GM23338 (cell line): ENCODE measurements at places on chromosomes 16 and 17.

GRCh38 chr17:2978991-2979390 lies 84.4 kb downstream of the OR1D5 start:
- no peak for DNase-seq

DNA sequence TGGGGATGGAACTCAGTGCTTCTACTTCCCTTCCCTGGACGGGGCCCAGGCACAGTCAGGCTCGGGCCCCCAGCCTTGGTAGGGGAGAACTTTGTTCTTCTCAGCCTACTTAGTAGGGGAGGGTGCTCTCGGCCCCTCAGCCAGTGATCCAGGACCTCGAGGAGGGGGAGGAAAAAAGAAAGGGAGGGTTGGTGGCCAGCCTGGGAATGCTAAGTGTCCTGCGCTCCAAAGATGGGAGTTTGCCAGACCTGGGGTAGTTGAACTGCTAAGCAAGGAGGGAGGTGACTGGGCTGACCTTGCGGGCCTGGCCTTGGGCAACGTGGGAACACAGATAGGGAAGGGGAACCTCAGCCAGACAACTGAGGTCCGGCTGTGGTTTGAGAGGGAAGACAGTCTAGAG lies 12.2 kb downstream of the ADGRG1 start:
- DNase-seq = no peak

DNA sequence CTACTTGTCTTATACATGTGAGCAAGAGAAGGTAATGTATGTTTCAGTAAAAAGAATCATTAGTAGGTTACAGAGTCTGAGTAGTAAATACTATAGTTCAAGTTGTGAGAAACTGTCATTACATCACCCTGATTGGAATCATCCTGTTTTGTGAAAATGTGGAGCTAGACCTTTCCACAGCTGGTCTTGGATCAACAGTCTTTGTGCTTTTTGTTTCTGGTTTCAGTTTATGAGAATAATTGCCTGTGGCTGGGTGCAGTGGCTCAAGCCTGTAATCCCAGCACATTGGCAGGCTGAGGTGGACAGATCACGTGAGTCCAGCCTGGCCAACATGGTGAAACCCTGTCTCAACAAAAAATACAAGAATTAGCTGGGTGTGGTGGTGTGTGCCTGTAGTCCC lies 19.7 kb upstream of the SHISA9 start:
- DNase-seq = no peak

GRCh38 chr17:11026903-11027302 lies 189.0 kb upstream of the PIRT start:
- no peak for DNase-seq

DNA sequence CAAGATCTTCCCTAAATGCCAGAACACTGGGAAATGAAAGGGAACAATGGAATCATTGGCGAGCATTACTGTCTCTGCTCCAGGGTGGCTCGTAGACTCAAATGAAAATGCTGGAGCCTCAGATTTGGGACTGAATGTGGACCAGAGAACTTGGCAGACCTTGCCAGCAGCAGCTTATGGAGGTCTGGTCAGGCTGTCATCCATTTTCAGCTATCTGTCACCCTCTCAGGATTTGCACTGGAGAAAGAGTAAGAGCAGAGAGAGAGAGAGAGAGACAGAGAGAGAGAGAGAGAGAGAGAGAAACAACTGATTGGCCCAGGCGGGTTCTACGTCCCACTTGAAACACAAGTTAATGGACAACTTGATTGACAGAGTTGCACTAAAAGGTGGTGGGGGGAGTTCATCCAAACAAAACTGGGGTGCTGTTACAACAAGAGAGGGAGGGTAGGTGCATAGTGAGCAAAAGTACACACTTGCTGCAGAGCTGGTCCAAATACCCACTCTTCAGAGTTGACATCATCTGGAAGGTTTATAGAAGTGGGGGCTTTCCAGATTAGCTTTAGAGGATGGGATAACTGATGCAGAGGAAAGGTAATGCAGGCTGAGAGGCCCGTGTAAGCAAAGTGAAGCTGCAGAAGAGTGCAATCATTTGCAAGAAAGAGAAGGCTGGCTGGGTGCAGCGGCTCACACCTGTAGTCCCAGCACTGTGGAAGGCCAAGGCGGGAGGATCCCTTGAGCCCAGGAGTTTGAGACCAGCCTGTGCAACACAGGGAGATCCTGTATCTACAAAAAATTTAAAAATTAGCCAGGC lies 16.5 kb upstream of the NSMCE1 start:
- no peak for DNase-seq

DNA sequence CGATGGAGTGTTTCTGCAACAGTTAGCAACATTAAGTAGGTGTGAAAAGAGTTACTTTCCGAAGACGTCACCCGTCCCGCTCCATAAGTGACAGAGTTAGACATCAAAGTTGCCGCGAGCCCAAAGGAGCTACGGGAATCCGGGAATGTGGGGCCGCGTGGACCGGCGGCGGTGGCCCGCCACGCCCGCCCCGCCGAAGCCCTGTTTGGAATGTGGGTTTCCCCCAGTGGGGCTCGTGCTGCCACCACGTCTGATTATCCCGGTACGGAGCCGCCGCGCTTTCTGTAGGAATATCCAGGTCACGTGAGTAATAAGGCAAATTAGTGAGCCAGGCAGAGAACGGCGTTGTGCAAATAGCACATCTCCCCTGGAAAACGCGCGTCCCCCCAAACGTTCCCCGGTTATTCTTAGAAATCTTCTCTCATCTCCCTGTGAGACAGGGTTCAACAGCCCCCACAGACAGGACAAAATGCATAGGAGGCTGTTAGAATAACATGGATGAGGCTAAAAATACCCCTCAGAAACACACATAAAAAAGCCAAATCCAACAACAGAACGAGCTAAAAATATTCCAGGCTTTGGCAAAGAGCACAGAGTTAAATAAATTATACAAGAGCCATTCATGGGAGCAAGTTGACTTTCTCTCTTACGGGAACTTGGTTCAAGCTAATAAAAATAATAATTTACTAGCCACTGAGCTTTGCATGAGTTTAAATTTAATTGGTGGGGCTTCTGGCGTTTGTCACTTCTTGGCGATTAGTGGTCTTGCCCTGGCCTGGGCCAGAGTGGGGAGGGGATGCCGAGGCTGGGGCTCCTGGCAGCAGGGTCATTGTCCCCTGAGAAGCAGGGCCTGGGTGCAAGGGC lies 8.6 kb downstream of the BAHCC1 start:
- DNase-seq = no peak

GRCh38 chr16:50399411-50399810 lies 30.6 kb upstream of the BRD7 start:
- no peak for DNase-seq

GRCh38 chr17:57994436-57994835 lies 6.4 kb upstream of the VEZF1 start:
- DNase-seq = no peak

DNA sequence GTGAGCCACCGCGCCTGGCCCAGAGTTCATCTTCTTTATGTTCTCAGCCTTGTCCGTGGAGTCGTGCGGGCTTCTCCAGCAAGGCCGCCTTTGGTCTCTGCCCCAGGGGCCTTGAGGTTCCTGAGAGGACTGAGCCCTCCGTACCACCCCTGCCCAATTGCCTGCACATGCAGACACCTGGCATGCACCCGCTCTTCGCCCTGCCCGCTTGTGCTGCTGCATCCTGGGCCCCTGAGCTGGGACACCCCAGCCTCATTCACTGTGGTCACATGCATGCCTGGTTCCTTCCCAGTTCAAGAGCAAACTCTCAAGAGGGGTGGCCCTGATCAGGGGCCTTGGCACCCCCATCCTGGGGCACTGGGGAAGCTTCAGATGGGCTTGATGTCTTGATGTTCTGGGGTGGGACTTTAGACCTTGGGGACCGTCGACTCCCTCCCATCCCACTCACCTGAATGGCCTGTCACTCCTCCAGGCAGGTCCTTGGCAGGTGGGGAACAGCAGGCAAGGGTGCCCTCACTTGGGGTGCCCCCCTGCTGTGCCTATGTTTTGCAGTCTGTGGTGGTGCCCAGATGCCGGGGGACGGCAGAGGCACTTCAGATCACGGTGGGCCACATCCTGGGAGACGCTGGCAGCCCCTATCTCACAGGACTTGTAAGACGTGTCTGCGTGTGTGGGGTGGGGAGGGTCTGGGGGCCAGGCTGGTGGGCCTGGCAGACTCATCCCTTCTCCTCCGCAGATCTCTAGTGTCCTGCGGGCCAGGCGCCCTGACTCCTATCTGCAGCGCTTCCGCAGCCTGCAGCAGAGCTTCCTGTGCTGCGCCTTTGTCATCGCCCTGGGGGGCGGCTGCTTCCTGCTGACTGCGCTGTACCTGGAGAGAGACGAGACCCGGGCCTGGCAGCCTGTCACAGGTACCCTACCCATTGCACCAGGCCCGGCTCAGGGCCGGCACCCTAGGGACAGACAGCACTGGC lies 12.7 kb upstream of the SPNS2 start:
- no peak for DNase-seq

DNA sequence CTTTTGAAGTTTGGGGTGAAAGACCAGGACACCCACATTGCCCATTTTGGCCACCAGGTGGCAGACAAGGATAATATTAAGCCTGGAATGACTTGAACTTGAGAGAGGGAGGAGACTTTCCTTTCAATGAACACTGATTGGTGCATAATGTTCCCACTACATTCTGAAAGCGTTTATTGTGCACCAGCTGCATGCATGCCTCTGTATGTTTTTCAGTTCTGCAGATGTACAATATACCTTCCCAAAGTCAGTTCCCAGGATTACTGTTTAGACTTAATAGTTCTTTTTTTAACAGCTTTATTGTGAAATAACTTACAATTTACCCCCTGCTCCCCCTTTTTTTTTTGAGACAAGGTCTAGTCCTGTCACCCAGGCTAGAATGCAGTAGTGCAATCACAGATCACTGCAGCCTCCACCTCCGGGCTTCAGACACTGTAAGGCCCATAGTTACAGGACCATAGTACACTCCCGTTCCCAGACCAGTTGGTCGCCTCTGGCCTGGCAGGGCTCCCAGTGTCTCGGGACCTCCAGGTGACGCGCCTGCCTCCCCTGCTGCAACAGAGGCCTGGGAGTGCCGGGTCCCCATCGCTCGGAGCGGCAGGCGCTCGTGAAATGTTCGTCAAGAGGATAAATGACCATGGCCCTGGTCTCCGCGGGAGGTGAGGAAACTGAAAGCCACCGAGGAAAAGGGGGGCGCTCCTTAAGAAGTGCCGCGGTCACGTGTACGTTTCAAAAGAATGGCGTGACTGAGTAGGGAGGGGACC lies 12.2 kb downstream of the CES2 start:
- peak; percentile 94 for DNase-seq

DNA sequence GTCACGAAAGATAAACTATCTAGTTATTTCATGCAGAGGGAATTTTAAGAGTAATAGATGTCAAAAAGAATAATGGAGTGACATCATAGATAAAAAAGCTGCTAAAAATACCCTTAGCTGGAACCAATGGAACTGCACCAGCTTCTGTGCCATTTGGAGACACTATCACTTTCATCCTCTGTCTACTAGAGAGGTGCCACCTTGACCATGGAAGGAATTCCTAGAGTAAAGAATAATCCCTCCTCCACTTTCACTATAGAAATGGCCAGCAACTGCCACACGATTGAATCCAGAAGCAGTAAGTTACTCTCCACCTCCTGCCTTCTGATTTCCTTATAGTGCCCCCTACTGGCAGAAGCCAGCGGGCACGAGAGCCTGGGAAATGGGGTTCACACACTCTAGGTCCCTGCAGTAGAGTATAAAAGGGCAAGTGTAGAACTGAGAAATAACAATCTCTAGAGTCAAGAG lies 2.8 kb upstream of the ALDH3A2 start:
- peak; percentile 81 for DNase-seq

- DNase-seq = no peak
Measured at GRCh38 chr17:57485566-57485865, 229.2 kb downstream of the MSI2 start.

DNA sequence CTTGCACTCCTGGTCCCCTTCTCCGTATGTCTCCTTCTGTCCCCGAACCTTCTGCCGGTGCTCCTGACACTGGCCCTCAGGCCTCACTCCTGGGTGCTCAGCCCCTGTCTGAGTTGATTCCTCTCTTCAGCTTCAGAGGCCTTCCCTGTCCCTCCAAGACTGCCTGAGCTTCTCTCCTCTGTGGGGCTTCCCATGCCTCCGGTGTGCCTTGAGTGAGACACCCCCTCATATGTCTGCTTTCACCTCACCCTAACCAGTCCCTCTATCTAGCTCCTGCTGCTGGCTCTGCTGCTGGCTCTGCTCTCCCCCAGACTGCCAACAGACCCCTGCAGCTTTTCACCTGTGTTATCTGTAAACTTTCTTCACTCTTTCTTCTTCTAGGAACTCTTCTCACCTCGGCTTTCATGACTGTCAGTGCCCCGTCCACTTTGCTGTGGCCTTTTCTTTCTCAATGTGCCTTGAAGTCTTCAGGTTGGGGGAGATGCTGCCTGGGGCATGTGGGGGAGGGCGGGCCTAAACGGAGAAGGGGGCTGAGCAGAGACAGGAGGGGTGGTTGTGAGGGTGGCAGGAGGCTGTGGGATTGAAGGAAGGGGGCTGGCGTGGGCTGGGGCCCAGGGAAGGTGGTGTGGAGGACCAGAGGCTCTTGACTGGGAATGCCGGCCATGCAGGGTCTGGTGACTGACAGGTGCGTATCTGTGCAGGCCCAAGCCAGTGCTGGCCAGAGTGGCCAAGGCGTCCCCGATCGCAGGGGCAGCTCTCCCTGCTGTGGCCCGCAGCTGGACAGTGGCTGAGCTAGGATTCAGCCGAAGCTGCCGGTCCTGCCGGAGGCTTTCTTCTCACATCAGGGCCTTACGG lies 81.3 kb downstream of the METRNL start:
- DNase-seq = no peak

DNA sequence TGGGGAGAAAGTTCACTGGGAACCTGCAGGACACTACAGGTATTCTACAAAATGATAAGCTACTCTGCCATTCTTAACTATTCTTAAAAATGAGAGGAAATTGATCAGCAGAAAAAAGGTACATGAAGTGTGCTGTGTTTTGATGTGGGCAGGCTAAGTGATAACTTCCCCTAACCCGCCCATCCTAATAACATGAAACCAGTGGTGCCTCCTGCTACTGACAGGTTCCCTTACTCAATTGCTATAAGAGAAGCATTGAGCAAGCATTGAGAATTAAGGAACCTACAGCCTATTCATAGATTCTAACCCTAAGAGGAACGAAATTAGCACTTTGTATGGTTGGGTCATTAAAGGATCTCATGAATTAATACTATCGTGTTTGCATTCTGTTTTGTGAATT lies 18.9 kb downstream of the XYLT1 start:
- no peak for DNase-seq

DNA sequence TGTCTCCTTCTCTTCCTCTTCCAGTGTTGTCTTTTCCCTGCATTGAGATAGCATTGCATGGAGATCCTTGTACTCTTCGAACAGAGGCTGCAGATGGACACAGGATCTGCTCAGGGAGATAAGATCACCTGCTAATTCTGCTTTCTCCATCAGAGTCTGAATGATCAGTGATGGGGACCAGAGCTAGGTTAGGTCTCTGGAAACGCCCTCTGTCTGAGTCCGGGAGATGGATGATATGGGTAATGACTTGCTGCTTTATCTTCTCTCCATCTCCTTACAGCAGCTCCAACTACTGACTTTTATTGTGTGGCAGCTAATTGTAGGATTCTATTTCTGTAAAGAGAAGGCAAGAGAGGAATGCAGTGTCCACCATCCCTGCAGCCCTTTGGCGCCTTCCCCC lies 435.6 kb downstream of the WWOX start:
- DNase-seq = no peak

GRCh38 chr17:12547831-12548230 lies 117.9 kb upstream of the MYOCD start:
- DNase-seq = no peak
